ENCODE measurements at places on chromosomes 12 and 14.
A peak's percentile ranks its signal among the peaks of the same experiment; 100 is the strongest.

DNA sequence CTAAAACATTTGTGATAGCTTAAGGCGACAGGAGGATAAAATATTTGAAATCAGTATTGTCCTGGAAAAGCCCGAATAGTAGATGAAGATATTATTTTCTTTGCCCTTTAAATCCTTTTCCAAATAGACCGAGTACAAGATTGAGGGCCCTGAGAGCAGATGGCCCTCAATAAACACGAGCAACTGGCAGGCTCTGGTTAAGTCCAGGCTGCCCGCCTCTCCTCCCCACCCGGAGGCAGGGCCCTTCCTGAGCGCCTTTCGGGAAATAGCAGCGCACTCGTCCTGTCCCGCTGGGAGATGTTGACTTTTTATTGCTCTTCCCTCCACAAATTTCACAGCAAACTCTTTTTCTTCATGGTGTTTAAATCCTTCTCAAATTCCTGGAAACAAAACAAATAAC is 50.8 kb upstream of the MAX start:
- no peak for DNase-seq

DNA sequence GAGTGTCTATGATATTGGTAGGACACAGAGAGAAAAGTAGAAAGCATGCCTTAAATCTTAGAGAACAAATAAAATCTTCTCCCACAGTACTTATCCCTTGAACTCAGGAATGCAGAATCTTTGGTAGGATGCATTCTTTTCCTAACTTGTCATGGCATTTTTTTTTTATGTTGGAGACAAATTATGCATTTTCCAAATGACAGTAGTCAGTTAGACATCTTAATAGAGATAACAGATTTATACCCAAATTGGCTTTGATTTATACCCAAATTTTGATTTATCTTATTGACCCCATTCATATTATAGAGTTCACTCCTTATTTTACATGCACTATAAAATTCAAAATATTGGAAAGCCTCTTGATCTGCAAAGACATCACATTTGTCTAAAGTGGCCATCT is 132.9 kb downstream of the CNTN1 start:
- DNase-seq: no peak

DNA sequence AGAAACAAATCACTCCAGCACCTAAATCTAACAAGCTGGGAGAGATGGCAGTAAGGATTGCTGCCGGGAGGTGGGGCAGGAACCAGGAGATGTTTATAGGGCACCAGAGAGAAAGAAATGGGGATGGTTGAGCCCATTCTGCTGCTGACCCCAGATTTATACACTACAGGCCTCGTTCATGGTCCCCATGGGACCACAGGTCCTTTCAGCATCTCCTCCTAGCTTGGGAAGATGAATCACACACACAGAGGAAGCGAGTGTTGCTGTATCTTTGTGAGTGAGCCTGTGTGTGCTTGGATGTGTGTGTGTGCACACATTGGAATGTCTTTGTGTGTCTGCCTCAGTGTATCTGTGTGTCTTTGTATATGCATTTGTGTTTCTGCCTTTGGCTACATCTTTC is 49.7 kb upstream of the FICD start:
- DNase-seq: no peak

GRCh38 chr12:64064706-64065105 is 157.4 kb downstream of the KICS2 start:
- DNase-seq: no peak

GRCh38 chr14:77033622-77034589 is 5.4 kb upstream of the IRF2BPL start:
- peak; percentile 73 for DNase-seq

DNA sequence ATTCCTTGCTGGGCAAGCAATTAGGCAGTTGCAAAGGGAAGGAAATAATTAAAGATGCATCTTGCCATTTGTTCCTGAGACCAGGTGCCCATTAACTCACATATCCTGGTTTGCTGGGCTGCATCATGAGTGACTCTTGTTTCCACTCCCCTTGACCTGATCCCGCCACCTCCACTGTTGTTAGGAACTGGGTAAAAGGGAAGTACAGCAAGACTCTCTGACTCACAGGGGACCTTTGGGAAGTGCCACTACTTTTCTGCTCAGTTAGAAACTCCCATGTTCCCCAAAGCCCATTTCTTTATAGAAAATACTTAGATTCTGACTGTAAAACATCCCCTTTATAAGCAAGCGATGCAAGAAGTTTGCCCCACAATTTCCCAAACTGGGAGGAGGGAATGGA is 186.0 kb upstream of the BCL2L14 start:
- DNase-seq: no peak
